ENCODE measurements at places on chromosomes 13 and 19.

GRCh38 chr19:18867751-18868150, 28.2 kb downstream of the CERS1 start:
- no peak for DNase-seq

- DNase-seq, result no peak
These were observed 69.8 kb downstream of the CDK8 start for GRCh38 chr13:26323764-26324163.

DNA sequence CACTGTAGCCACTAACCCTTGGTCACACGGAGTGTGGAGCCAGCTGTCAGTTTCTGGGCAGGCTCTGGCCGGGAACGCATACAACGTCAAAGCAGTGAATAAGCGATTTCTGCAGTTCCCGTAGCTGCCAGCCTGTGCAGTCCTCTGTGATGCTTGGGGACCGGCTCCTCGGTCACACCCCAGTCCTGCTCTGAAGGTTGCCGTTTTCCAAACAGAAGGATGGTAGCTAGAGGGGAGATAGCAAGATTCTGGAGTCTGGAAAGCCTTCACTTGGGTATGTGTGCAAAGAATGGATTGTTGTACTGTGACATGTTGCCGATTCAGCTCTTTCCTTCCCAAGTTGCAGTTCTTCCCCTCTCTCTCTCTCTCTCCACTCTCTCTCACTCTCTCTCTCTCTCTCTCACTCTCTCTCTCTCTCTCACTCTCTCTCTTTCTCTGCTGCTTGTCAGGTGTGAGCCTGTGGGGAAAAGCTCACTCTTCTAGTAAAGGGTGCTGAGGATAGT, 38.7 kb upstream of the C1QTNF9 start:
- DNase-seq, result no peak

DNA sequence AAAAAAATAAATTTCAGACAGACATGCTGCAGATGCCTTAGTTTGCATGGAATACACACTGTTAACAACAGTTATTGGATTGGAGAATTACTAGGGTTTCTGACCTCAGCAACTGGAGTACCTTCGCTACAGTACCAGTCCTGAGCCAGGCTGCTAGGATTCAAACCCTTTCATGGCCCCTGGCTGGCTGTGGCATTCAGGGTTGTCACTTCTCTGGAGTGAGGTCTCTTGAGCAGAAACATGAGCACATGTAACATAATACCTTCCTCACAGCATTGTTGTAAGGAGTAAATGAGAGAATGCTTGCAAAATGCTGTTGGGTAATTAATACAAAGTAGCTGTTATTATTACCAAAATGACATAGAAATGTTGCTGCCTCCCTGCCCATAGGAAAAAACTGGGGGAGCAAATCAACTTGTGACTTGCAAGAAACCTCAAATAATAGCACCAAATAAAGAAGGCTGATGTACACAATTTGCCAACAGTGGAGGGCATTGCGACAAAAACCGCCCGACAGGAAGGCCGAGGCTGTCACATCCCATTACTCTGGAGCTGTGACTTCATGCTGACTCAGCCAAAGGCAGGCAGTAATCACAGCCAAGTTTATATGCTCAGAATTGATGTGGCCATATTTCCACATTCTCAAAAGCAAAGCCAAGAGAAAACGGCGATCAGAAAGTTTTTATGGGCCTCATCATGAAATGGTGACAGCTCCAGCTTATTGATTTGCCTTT, 100.4 kb downstream of the RFC3 start:
- DNase-seq, result no peak

GRCh38 chr19:7925171-7925851, 624 bp downstream of the CTXN1 start:
- DNase-seq, result peak; percentile 65

DNA sequence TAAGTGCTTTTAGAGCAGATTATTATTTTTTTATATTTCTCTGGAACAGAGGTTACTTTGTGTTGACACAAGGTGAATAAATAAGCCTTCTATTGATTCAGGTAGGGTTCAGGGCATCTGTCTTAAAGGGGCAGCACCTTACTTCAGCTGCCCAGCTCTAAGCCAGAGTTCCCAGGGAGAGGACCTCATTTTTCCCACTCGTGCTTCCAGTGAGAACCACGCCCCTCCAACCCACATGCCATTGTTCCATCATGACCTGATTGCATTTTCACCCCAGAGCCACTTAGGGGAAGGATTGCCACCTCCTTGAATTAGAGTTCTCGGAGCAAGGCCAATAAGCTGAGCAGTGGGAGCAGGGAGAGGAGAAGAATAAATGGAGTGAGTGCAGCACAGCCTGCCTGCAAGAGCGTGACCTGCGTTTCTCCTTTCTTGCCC, 104.3 kb upstream of the FRY start:
- DNase-seq, result no peak
